ENCODE measurements at places on chromosomes 2 and 18.

DNA sequence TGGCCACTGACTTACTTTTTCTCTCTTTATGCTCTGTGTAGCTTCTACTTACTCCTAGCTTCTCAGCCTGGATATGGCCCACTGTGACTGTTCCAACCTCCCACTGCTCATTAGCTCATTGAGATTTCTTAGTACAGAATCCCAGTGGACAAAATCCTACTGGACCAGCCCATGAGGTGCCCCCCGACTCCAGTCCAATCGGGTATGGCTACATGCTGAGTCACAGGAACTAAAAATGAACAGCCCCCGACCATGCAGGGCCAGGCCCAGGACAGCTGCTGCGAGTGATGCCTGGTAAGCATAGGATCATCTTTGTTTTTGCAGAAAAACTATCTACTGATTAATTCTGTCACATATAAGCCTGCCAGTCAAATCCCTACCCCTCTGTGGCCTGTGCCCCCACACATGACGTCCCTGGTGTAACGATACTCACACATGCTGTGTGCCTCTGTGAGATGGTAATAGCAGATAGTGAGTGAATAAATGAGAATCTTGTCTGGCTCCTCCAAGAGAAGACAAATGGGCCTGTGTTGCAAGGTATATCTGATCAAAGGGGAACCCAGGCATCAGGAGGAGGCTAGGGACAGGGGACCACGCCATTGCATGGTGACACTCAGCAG lies 85.9 kb upstream of the KLF7 start:
- DNase-seq = no peak

DNA sequence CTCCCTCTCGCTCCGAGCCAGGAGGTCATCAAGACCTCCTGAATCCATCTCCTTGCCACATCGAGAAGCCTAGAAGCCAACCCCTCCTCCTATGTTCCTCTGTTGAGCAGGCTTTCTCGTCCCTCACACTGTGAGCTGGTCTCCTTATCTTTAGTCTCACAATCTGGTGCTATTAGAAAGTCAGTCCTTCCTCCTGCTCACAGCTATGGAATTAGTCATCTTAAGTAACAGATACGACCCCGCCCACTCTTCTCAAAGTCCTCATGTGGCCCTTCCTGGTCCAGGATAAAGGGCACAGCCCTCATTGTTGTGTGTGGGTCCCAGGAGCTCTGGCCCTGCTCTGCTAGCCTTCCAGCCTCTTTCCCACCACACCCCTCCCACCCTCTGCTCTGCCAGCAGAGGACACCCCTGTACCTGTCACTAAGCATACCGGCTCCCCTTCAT lies 41.4 kb upstream of the TRIB2 start:
- DNase-seq = no peak

GRCh38 chr18:26919201-26919600 lies 53.7 kb upstream of the AQP4 start:
- DNase-seq = no peak

- DNase-seq = no peak
Measured at GRCh38 chr2:162044586-162044985, 29.4 kb downstream of the DPP4 start.

DNA sequence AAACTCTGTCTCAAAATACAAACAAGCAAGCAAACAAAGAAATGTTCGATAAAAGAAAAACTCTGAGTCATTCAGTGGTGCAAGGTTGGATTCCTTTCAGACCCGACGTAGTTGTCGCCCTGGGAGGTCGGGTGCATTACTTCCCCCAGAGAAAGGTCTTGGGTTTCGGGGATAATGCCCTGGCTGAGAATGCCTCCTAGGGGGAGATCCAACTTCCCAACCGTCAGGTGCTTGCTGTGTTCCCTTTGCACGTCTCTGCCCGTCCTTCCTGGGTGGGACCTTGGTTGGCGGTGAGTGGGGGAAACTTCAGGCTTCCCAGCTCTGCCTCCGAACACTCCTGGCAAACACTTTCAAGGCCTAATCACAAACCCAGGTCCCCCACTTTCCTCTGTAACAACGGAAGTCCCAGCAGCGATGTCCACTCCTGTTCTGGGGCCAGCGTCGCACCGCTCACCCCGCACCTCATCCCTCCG lies 609 bp downstream of the TPGS2 start:
- peak; percentile 3 for DNase-seq
